ENCODE measurements at places on chromosomes 11 and 22. TPM values are rescaled to one million over a fixed set of nuclear protein-coding genes. Genes with fewer than 3 reads are reported as not detected.

OR4D6 gene
- not detected for total RNA-seq

DNA sequence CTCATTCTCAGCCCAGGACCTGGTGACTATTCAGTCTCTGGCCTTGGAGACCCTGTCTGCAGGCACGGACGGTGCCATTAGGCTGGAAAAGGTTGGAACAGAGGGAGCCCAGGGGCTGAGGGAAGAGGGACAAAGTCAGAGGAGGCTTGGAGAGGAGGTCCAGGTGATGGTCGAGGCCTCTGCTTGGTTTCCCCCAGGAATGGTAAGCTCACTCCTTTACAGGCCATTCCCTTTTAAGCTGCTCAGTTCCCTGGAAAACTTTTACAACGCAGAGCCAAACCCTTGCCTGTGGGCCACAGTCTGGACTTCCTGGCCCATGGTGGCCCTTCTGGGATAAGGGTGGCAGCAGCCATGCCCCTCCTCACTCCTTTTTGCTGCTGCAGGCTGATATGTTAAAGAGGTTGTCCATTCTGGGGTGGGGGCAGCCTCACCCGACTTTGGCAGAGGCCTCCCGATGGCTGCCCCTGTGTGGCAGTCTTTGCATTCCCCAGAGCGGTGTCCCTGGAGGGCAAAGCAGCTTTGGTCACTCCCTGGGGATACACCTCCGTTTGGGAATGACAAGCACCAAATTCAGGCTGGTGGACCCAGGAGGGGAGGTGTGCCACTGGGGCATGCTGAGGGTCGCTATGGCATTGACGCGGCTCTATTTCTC lies 34.0 kb upstream of the RFPL3 start:
- DNase-seq: no peak

OR4D9 gene
- not detected for total RNA-seq

- no peak for DNase-seq
Observed at GRCh38 chr11:14323118-14323676, 35.8 kb downstream of the RRAS2 start.

DNA sequence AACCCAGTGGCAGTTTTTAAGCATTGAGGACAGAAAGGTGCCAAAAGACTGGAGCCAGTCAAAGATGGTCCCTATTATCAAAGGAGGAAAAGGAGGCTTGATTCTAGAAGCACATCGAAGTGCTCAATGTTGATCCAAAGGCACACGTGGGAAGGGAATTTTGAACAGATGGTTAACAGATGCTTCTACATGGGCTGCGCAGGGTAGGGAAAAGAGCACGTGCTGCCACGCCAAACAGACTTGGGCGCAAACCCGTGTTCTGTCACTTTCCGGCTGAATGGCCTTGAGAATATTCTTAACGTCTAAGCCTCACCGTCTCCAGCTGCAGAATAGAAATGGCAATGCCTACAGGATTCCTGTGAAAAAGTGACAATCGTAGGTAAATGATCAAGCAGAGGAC lies 217.9 kb upstream of the MTNR1B start:
- no peak for DNase-seq

DNA sequence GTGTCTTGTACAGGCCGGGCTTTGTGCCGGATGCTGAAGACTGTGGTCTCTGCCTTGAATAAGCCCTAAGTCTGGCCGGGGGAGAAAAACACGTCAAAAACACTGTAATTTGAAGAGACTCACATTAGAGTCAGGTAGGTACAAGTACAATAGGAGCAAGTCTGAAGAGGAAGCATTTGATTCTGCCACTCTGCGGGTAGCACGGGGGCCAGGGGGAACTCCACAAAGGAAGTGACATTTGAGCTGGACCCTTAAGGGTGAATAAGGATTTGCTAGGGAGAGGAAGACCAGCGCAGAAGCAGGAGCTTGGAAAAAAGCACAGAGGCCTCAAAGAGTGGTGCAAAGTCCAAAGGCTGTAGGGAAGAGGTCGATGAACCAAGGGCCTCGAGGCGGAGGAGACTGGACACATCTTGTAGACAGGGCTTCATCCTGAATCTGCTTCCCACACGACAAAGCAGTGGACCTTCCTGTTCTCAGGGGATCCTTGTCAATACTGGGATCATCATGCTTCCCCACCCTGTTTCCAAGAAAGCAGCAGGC lies 38.7 kb downstream of the BUD13 start:
- no peak for DNase-seq

- peak; percentile 30 for DNase-seq
Observed at GRCh38 chr11:8959546-8960166, 4.6 kb downstream of the TMEM9B start.

DNA sequence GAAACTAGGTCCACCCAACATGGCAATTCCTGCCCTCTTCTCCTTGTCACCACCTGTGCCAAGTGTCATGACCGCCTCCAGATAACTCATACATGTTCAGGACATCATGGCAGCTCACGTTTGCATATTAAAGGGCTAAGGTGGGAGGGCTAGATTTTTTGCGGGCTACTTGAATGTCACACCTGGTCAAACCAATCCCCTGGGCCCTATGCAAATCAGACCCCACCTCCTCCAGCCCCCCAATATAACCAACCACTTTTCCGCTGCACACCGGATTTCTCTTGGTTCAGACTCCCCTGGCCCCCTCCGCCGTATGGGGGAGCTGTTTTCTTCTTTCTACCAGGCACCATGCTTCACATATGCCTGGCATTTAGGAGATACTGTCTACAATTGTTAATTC lies 12.6 kb downstream of the UPB1 start:
- no peak for DNase-seq

GRCh38 chr22:41603873-41604332 lies 14.3 kb upstream of the PMM1 start:
- no peak for DNase-seq

LPXN gene
- 7.1 TPM for total RNA-seq

IL17REL gene
- total RNA-seq: not detected

DNA sequence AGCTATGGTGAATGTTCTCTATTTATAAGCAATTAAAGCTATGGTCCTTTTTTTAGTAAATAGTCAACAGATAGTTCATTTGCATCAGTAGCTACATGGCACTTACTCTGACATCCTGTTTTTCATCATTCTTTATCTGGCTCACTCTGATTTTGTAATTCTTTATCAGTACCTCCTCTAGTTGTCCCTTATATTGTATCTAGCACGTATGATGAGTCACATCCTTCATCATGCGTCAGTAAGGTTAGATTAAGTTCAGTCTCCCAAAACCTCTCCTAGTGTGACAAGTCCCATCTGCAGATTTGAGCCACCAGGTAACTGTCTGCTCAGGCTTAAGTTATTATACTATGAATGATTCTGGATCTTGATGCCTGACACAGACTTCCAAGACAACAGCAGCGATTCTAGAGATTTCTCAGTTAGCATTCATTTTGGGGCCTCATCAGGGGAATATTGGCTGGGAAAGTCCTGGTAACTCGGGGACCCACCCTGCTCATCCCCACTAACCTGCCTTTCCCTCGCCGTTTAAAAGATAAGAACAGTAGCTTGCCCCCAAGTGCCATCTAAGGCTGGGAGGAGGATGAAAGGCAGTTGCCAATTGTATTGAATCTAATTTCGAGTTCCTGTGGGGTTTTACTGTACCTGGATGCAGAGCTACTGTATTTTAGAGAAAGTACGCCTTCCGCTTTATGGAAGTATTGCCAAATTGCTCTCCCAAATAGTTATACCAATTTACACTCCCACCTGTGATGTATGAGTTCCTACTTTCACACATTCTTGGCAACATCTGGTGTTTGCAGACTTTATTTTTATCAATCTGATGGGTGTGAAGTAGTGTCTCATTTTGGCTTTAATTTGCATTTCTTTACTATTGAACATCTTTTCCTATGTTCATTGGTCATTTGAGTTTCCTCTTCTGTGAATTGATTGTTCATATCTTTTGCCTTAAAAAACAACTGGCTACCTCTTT lies 55.9 kb downstream of the ZC3H12C start:
- DNase-seq: peak; percentile 8

USP2 gene
- total RNA-seq: 2.7 TPM

SCGB1C1 gene
- total RNA-seq: not detected

- no peak for DNase-seq
Observed at GRCh38 chr11:4495487-4495886, 13.0 kb downstream of the OR52K1 start.

GRCh38 chr11:21110415-21110814 lies 441.0 kb downstream of the NELL1 start:
- no peak for DNase-seq

- no peak for DNase-seq
Observed at GRCh38 chr11:9316334-9316733, 1.9 kb upstream of the TMEM41B start.

DNA sequence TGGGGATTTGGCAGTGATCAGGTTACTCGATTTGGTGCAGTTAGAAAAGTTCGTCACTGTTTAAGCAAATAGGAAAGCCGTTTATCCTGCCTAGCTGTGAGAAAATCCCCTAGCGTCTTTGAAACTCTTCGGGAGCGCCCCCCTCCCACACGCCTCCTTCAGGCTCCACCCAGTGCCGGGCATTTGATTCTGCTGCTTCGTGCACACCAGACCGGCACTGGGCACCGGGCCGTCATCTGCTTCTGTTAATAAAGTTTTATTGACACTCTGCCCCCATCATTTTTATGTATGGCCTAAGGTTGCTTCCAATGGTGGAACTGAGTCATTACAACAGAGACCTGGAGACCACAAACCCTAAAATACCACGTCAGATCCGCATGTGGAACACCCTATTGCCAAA lies 50.9 kb downstream of the IGF2 start:
- no peak for DNase-seq

EED gene
- 33.4 TPM for total RNA-seq

DNA sequence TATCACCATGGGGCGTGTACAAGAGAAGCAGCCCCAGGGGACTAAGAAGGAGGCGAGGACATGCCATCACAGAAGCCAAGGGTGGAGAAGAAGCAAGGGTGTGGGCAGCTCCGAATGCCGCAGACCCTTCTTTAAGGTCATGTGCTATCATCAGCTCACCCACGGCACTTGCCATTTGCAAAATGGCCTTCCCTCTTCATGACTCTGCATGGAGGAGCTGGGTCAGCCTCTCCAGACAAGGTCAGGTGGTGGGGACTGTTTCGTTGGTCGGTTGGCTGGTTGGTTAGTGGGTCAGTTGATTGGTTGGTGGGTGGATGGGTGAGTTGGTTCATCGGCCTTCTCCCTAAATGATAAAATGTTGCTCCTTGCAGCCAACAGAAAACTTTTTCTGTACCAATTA lies 622.5 kb downstream of the TBC1D22A start:
- DNase-seq: no peak

GRCh38 chr22:17865183-17866055 lies 91.2 kb upstream of the BID start:
- DNase-seq: no peak

- no peak for DNase-seq
Observed at GRCh38 chr11:131393691-131394090, 23.3 kb downstream of the NTM start.

- DNase-seq: no peak
Observed at GRCh38 chr11:3181725-3182461, 16.8 kb upstream of the OSBPL5 start.

DNA sequence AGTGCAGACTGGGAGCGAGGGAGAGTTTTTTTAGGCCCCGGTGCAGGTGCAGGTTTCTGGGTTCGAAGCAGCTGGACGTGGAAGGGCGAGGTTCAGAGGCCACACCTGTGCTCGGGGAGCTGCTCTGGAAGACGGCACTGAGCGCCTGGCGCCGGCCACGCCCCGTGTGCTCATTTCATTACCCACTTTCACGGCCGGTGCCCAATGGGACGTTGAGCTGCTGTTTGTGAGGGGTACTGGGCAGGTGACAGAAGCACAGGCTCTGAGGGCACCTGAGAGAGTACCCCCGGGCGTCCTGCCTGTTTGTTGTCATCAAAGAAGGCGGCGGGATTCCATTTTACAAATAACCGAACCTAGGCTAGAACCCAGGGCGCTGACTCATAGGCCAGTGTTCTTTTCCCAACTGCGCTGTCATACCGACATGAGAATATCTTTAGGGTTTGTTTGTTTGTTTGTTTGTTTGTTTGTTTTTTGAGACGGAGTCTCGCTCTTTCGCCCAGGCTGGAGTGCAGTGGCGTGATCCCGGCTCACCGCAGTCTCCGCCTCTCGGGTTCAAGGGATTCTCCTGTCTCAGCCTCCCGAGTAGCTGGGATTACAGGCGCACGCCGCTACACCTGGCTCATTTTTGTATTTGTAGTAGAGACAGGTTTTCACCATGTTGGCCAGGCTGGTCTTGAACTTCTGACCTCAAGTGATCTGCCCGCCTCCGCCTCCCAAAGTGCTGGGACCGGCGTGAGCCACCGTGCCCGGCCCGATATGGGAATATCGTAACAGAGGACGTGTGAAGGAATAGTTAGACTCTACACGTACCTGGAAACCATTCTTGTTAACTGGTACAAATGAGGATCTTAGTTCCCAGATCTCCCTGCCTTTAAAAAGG lies 16.6 kb upstream of the SPTBN2 start:
- DNase-seq: peak; percentile 53

BDNF gene
- total RNA-seq: 5.4 TPM

DNA sequence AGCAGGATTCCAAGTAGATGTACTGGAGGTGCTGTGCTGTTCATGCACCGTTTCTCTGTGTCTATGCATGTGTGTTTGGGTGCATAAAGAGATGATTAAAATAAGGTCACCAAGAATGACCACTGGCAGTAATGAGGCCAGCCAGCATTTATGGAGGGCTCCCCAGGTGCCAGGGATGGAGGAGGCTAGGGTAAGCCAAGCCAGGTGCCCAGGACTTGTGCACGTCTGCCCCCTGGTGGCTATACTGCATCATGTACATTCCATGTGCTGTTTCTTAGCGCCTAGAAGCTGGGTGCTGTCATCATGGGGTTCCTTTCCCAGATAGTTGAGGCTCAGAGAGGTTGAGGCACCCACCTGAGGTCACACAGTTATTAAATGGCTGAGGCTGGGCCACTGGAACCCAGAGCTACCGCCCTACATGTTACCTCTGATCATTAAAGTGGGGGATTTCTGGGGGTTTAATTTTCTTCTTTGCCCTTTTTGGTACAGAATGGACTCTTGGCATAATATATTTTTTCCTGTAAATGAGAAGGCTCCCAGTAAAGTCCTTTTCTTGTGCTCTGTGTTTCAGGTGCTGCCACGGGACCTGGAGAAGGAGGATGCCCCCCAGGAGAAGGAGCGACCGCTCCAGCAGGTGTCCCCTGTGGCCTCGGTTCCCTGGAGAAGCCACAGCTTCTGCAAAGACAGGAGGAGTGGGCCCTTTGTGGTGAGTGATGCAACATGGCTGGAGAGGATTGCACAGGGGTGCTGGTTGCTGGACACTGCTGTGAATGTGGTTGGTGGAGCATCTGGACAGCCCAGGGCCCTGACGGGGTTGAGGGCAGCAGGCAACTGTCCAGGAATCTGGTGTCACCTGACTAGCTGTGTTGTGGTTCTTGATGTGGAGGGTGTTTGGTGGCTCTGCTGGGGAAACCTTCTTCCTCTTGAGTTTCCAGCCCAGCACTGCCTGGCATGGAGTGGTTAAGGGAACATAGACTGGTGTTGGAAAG lies 96.4 kb downstream of the KIAA1671 start:
- peak; percentile 50 for DNase-seq

Data from PC-9 (cell line).